Kidney capillary endothelial cell (primary cell): ENCODE measurements at places on chromosomes 5 and 9.

- no peak for DNase-seq
Measured at GRCh38 chr9:134180786-134181647, 16.7 kb upstream of the RNU6ATAC start.

- no peak for DNase-seq
Measured at GRCh38 chr5:81986126-81986525, 14.3 kb downstream of the ATG10 start.

DNA sequence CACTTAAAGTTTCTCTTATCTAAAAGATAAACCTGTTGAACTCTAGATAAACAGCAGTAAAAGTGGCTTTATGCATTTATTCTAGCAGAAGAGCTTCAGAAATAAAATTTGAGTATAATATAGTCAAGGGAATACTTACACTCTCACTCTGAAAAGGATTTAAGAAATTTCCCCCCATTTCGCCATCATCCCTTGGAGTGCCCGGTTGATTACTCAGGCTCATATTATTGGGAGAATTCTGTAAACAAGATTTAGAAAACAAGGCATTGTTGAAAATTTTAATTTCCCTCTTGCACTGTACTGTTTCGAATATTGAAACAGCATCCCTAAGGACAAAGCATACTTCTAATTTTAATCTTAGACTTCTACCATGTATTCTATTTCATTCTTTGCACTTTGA lies 34.5 kb upstream of the ACOT12 start:
- DNase-seq, result no peak

- no peak for DNase-seq
Measured at GRCh38 chr9:96117398-96118080, 184.4 kb downstream of the HSD17B3 start.

GRCh38 chr5:127042593-127042992 lies 12.2 kb upstream of the MARCHF3 start:
- DNase-seq, result peak; percentile 30

GRCh38 chr5:180323941-180324600 lies 29.1 kb downstream of the GFPT2 start:
- DNase-seq, result no peak

- DNase-seq, result no peak
Measured at GRCh38 chr9:10873999-10874398, 261.2 kb upstream of the PTPRD start.

DNA sequence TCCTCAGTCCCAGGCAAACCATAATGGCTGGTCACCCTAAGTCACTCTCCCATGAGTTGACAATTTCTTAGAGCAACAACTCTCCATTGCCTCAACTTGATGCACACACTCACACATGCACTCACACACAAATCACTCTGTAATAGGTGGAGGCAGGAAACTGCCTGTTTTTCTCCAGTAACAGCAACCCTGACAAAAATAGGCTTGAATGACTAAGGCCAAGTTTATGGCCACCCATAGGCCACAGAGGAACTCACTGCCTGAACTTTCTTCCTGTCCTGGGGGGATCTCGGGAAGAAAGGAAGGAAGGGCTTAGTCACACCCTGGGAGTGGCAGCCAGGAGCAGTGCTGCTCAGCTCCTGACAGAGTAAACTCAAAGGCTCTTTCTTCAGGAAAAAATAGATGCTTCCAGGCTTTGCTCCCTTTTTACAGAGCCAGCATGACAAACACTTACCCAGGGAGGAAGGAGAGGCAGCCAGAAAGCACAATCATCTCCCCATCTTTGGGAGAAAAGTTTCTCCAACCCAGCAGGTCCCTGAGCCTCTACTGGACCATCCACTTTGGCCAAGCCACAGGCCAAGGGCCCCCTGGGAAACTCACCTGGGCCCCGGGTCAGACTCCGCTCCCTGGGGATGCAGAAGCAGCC lies 368 bp downstream of the SH3TC2 start:
- DNase-seq, result peak; percentile 100

- DNase-seq, result peak; percentile 30
Measured at GRCh38 chr5:159965031-159965837, 43.7 kb upstream of the TTC1 start.

- DNase-seq, result no peak
Measured at GRCh38 chr5:123753937-123754891, 242.2 kb downstream of the CSNK1G3 start.

GRCh38 chr5:116532762-116533525 lies 41.7 kb downstream of the SEMA6A start:
- no peak for DNase-seq

DNA sequence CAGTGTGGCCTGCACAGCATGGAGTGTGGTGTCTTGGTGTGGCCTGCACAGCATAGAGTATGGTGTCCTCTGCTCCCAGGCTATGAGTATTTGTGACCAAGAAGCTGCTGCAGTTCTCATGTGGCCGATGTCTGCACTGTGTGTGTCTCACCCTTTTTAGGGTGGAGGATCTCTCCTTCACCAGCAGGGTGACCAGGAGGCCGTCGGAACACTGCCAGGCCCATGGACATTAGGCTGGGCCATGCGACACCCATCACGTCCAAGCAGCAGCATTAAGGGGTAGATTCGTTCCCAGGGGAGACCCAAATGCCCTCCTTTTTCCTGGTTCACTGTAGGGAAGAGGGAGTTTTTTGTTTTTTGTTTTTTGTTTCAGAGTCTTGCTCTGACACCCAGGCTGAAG lies 115.3 kb upstream of the SPIN1 start:
- DNase-seq, result no peak

DNA sequence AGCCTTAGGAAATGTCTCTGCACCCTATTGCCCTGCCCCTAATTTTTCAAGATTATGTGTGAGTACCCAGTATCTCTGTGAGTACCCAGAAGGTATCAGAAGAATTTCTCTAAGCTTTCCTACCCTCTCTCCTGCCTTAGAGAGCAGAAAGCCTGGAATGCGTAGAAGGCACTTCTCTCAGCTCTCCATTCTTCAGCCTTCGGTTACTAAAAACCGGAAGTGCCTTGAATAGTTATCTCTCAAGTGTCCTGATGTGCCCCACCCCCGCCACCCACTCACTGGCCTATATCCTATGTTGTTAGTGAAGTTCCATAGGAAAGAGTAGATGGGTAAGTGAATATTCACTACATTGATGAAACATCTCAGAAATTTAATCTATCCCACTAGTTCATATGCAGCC lies 210.7 kb upstream of the CDH10 start:
- no peak for DNase-seq

DNA sequence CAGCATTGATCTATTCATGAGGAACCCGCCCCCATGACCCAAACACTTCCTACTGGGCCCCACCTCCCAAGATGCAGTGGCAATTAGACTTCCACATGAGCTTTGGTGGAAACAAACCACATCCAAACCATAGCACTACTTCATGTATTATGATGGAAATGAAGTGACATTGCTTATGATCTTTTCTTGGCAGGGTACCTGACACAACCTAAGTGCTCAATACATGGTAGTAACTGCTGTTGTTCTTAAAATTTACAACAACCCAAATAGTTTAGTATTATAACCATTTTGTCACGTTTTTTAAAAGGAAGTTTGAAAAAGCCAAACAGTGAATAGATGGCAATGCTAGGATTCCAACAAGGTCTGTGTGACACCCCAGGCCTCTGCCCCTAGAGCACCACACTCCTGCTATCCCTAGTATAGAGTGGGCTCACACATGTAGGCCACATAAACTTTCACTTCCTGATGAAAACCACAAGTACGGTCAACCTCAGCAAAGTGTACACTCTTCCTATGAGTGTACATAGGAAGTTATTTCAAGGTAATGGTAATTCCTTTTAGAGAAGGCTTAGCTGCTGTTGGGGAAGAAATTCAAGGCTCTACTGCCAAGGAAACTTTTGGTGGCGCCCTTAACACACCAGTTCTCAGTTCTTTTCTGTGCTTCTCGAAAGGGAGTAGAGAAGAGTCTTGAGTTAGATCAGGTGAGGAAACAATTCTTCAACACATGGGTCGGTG lies 97.6 kb downstream of the ARSB start:
- no peak for DNase-seq

DNA sequence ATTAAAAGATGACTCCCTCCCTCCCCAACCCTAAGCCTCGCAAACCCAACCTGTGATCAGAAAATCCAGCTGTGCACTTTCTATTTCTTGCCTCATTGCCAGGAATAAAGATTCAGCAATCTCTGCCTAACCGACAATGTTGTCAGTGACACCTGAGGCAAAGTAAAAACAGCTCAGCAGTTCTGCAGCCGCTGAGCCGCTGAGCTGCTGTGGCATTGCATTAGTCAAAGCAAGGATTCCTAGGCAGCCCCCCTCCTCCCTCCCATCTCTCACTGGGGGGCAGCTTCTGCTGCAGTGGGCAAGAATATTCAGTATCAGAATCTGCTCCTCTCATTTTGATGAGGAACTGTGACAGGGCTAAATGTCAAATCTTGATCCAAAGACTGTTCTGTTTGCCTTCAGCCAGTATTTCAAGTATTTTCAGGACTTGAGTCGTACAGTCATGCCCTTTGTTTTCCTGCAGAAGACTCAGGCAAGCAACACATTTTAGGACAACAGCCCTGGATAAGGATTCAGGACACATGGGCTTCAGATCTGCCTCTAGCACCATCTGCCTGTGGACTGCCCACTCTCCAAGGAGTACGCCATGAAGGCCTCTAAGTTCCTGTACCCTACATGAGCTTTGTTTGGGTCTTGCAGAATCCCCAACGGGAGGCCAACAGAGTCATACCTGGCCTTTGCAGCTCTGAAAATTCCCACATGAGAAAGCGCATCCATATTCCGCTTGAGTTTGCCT lies 41.1 kb upstream of the DAP start:
- DNase-seq, result no peak

DNA sequence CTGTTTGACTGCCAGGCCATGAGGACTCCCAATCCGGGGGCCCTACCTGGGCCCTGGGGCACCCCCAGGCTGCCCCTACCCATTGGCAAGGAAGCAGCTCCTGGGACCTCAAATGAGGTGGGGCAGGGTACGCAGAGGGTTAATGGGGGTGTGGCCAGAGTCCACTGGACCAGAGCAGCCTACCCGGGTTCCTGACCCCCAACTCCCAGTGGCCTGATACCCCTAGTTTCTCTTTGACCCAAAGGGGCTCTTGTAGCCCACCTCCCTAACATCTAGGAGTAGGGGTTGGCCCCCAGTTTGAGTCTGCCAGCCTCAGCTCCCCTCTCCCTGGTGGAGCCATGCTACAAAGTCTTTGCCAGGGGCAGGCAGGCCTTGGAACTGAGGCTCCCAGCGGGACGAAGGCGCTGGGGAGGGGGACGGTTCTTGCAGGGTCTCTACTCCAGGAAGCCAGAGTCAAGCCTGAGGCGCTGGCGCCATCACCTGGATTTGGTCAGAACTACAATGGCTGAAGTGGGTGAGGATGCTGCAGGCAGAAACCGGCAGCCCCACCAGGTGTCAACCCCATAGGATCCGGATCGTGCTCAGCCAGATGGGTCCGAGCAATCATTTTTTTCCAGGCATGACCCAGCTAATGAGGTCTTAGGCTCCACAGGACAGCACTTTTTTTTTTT lies 8.4 kb upstream of the CERCAM start:
- DNase-seq, result peak; percentile 31

- no peak for DNase-seq
Measured at GRCh38 chr9:61673664-61674381, 484.0 kb downstream of the SPATA31A7 start.

DNA sequence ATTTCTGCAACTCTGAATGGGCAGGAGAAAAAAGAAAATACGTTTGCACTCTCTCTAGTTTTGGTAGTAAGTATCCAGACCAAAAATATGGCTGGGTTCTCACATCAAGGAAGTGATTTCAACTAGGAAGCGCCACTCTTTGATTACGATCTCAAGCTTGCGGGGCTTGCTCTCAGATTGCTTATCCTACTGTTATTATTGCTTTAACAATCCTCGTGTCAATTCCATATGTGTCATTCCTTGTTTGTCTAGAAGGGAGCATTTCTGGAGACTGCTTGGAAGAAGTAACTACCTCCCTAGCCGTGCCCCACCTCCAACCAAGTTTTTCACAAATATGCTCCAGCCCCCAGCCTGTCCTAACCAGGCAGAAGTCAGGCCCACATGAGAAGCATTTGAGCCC lies 3.5 kb downstream of the PRUNE2 start:
- no peak for DNase-seq

- DNase-seq, result no peak
Measured at GRCh38 chr9:89495824-89496560, 1.9 kb downstream of the SEMA4D start.

- no peak for DNase-seq
Measured at GRCh38 chr9:82153032-82153431, 164.5 kb downstream of the SPATA31D1 start.
